ENCODE measurements at places on chromosomes 2 and 18. TPM values are rescaled to one million over a fixed set of nuclear protein-coding genes. Genes with fewer than 3 reads are reported as not detected.

DNA sequence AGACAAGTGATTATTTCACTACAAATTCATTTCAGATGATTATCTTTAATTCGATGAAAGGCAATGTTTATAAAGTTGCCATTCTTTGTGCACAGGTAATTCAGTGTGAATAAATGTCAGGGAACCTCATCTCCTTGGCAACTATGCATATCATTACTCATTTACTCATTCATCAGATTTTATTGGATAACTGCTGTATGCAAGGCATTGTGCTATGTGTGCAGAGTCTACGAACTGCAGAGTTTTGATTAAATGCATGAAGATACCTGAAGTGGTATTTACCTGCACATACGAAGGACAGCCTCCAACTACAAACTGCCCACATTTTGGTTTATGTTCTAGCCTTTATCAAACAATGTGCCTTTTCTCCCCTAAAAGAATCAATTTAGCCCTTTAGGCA, 3.5 kb downstream of the RND3 start:
- H3K27me3 ChIP-seq = peaks cover 52% of the 10 kb centered on the region
- no peak for DNase-seq
- no peak overlapping the region for H3K4me3 ChIP-seq
- peaks cover 9% of the 10 kb centered on the region for H3K4me1 ChIP-seq

GRCh38 chr2:26184555-26185303, 11.8 kb downstream of the GAREM2 start:
- peak overlapping the region; percentile 84 for H3K4me3 ChIP-seq
- peaks cover 23% of the 10 kb centered on the region for H3K4me1 ChIP-seq
- no peak overlapping the region for H3K27ac ChIP-seq
- peaks cover 3% of the 10 kb centered on the region for H3K36me3 ChIP-seq

GRCh38 chr2:168380500-168380899, 75.6 kb upstream of the CERS6 start:
- H3K27me3 ChIP-seq = no peaks in the 10 kb centered on the region
- H3K4me3 ChIP-seq = no peak overlapping the region
- DNase-seq = no peak
- no peak overlapping the region for H3K27ac ChIP-seq

RNF149 gene
- total RNA-seq = 180 TPM

DNA sequence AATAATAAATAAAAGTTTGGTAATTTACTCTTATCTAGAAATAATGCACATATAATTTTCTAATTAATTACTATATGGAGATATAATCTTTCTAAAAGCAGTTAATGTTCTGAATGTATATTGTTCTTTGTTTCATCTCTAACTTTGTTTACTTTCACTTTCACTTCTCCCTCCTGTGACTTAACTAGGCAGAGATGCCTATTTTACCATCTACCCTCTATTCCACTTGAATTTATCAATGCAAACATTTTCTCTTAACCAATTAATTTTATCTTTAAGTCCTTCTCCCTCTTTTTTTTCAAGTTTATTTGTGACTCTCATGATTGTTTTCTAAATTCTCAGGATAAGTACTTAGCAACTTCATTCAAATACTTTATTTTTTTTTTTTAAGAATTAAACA, 55.1 kb upstream of the IL1RL1 start:
- peak overlapping the region; percentile 61 for H3K27ac ChIP-seq
- H3K27me3 ChIP-seq = no peaks in the 10 kb centered on the region

DNA sequence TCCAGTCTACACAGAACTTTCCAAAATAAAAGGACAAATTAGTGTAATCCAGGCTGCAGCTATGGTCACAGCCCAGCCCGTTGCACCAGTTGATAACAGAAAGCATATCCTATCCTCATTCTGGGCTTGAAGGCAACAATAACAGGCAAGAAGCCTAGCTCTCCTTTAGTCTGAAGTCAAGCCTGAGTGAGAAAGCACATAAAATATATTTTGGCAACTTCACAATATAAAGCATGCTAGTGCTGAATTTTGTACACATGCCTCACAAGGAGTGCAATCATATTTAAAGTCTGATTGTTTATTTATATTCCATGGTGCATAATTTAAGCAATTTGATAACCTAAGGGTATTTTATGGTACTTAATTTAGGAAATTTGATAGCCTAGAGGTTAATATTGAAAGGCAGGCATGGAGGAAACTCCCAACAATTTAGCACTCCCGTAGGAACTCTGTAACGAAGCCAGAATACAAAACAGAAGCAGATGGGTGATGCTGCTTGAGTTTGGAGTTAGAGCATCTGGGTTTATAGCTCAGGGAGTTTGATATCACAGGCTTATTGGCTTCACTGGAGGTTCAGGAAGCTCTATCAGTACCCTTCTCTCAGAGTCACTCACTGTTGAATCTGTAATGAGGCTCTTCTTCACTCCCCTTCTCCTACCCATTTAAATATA, 1199.1 kb upstream of the GYPC start:
- H3K27me3 ChIP-seq = no peaks in the 10 kb centered on the region
- no peak for DNase-seq
- H3K4me3 ChIP-seq = no peak overlapping the region
- no peak overlapping the region for H3K27ac ChIP-seq
- no peaks in the 10 kb centered on the region for H3K36me3 ChIP-seq

- no peaks in the 10 kb centered on the region for H3K4me1 ChIP-seq
- H3K4me3 ChIP-seq = no peak overlapping the region
- peaks cover 25% of the 10 kb centered on the region for H3K27me3 ChIP-seq
- no peak for DNase-seq
- no peaks in the 10 kb centered on the region for H3K36me3 ChIP-seq
Observed at GRCh38 chr2:71637736-71638135, 184.4 kb downstream of the DYSF start.

NEB gene
- 1.6 TPM for total RNA-seq

GRCh38 chr18:56168049-56168781, 470.2 kb downstream of the TXNL1 start:
- no peak for DNase-seq
- H3K27me3 ChIP-seq = no peaks in the 10 kb centered on the region
- no peak overlapping the region for H3K4me3 ChIP-seq

Measured in T-helper 17 cell (primary cell).